Myocyte (in vitro differentiated cells): ENCODE measurements at places on chromosomes 11 and 22. TPM values are rescaled to one million over a fixed set of nuclear protein-coding genes. Genes with fewer than 3 reads are reported as not detected.

CDC42EP2 gene
- total RNA-seq, result 45.1 and 47.2 TPM in 2 replicates

DNA sequence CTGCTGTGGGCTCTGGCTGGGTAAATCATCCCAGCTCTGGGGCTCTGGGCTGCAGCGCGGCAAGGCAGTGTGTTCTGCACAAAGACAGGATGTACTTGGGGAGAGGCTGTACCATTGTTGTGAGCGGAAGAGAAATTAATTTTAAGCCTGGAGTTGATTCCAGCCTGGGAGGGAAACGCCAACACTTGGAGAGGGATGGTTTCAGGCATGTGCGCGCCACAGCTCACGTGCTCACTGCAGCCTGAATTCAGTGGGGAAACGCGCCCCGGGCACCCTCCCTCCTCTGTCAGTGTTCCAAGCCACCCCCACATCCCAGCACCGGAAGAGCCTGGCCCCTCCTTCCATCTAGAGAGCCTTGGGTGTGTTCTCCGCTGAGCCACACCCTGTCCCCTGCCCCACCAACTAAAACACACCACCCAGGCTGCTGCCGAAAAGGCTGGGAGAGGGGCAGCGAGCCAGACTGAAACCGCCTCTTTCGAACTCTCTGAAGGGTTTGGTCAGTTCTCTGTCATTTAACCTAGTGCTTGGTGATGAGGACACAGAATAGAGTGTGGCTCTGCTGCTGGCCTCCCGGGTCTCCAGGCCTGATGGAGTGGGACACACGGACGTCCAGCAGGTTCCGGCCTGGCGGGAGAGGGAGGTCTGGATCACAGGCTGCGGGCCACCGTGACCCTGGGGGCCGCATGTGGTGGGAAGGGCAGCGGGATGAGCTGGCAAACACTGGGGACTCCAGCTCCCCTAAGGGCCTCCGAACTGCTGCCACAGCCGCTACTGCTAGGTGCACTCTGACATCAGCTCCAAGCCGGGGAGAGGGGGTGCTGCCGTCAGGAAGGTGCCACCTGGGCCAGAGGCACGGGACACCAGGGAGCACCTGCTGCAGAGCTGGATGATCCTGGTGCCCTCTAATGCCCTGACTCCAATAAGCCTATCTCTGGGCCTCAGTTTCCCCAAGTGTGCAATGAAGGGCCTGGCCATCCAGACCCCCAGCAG, 230.8 kb downstream of the CTTN start:
- DNase-seq, result no peak

DNA sequence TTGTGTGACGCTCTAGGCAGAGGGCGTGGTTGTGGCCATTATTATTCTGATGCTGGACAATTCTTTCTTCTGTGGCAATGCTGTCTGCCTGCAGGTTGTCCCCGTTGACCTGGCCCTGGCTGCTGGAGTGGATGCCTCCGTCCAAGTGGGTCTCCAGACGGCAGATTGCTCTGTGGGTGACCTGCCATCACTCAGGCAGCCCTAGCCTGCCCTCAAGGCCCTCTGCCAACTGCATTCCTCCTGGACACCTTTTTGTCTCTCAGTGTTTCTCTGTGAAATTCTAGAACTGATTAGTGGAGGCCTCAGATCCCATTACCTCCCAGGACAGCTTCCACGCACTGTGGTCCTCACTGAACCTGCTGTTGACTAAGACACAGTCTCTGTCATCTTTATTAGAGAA, 86.7 kb downstream of the TBC1D22A start:
- DNase-seq, result no peak

DNA sequence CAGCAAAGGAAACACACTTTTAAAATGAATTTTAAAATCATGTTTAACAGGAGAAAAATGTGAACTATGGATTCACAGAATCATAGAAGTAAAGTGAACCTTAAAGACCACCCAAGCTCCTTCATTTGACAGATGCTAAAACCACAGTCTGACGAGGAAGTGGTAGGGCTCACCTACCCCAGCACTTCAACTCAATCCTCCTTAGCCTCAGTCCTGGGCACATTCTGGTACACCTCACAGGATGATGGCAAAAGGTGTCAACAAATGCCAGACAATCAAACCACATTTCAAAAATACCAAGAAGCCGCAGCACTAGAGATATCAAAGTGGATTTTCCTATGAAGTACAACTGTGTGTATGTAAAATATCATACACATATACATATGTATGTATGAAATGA, 43.1 kb downstream of the PITPNB start:
- DNase-seq, result no peak

DNA sequence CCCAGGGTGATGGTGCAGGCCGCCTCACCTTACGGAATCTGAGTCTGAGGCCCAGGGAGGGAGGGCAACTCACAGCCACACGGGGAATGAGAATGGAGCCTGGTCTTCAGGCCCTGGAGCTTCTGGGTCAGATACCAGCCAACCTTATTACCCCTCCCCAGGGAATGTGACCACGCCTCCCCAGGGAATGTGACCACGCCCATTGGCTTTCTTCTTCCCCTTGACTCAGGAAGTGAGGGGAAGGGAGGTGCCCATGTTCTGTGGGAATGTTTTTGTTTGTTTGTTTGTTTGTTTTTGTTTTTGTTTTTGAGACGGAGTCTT, 57.5 kb upstream of the RBFOX2 start:
- peak; percentile 37 for DNase-seq
